ENCODE measurements at places on chromosomes 5 and 9. TPM values are rescaled to one million over a fixed set of nuclear protein-coding genes. Genes with fewer than 3 reads are reported as not detected.

Gene SHLD3
- total RNA-seq: 1.1 TPM

Gene SHB
- 22.9 TPM for total RNA-seq

Gene SLC34A3
- not detected for total RNA-seq

Gene SETX
- 28.8 TPM for total RNA-seq

Gene SCGB3A2
- not detected for total RNA-seq

Gene AJM1
- total RNA-seq: 8.3 TPM

Gene CCDC183
- total RNA-seq: 2.4 TPM

Gene LCN15
- not detected for total RNA-seq

Gene GOLGA1
- total RNA-seq: 20.2 TPM

Gene BTNL3
- total RNA-seq: not detected

- no peak for DNase-seq
Measured at GRCh38 chr5:88613051-88613450, 269.9 kb downstream of the MEF2C start.

DNA sequence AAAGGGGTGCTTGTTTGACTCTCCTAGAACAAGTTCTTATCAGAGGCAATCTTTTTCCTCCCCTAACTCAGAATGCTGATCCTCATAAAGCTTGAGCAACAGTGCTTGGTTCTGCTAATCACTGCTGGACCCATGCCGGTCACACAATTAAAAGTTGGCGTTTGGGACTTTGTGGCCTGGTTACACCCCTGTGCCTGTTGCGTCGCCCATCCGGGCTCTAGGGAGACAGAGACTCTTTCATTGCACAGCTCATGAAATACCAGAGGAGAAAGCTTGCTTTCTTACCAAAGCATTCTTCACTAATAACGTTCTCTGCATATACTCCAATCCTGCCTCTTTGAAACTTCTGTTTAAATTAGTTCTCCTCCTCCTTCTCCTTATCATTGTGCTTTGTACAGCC, 301.1 kb downstream of the NR3C1 start:
- DNase-seq: peak; percentile 28

- no peak for DNase-seq
Measured at GRCh38 chr9:110738982-110739381, 70.4 kb downstream of the MUSK start.

DNA sequence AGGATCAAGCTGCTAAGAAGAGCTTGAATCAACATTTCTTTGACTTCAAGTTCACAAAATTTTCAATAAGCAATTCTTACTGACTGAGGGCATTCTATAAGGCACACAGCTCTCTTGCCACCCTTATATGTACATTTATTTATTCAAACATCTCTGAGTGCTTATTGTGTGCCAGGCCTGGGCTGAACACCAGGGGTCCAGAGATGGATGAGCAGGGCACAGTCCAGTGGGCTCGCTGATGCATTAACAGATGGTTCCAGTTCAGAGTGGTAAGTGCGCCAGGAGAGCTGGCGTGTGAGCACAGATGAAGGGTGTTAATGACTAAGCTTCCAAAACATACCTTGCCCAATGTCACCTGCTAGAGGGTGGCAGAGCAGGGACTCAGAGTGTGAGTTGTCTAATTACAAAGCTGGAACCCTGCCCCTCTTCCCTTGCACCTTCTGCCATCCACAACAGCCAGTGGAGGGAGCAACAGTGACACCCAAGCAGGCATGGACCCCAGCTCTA, 24.6 kb downstream of the ALG2 start:
- no peak for DNase-seq

DNA sequence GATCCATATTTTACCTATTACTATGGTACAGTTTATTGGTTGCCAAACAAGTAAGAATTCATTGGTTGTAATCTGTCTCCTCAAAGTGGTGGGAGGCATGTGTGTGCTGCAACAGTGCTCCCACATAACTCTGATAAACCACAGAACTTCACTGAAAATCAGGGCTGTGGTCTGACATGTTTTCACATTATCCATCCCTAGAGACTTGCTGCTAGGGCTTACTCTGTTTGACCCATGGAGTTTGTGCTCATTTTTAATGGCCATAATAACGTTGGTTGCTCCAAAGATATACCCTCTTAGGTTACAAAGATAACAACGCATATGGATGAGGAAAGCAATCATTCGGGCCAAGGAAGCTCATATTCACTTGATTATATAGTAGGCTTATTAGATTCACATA, 37.0 kb downstream of the HACD4 start:
- DNase-seq: no peak

GRCh38 chr5:162221910-162222309, 154.3 kb downstream of the GABRG2 start:
- no peak for DNase-seq

- DNase-seq: no peak
Measured at GRCh38 chr9:6415266-6415665, 2.3 kb downstream of the UHRF2 start.

GRCh38 chr5:162503796-162504195, 436.2 kb downstream of the GABRG2 start:
- no peak for DNase-seq

GRCh38 chr9:89541798-89542197, 43.9 kb upstream of the SEMA4D start:
- no peak for DNase-seq

DNA sequence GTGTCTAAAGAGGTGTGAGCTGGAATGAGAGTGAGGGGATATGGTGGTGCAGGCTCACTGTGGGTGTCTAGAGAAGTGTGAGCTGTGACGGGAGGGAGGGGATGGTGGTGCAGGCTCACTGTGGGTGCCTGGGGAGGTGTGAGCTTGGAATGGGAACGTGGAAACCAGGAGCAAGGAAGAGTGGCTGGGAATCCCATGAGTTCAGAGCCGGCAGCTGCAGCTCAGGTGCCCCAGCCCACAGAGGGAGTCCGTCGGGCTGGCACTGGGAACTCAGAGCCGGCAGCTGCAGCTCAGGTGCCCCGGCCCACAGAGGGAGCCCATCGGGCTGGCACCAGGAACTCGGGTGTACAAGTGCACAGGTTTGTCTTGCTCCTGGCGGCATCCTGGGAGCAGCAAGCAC, 45.6 kb downstream of the IRX2 start:
- DNase-seq: no peak

DNA sequence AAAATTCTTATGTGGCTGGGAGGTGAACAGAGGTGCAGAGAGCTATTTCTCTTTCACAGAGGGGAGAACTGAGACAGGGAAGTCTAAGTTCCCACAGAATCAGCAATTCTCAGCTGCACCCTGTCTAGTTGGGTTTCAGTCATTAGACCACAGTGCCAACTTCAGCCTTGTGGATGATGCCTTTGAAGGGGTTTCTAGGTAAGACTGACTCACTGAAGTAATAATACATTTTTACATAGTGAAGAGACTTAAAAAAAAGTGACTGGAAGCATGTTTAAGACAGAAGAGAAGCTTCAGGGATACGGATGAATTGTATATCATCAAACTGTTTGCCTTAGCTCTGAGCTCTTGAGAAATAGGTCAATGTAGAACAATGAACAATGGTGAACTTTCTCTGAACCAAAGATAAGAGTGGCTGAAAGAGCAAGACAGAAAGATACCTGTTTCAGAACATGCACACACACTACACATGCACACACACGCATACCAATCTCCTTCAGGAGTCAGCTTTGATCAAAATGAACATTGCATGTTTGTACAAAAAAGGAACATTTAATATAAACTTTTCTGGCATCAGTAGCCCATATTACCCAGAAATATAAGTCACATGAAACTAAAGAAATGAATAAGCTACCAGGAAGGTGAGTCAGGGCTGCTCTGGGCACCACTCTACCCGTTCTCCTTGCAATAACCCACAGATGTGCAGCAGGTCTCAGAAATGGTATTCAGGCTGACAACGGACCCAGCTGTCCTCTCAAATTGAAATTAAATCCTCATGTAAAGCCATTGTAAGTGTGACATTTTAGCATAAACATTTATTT, 12.6 kb upstream of the FYB1 start:
- no peak for DNase-seq

- peak; percentile 50 for DNase-seq
Measured at GRCh38 chr5:172102913-172103626, 85.0 kb downstream of the STK10 start.

- peak; percentile 36 for DNase-seq
Measured at GRCh38 chr5:218457-219291, 554 bp downstream of the SDHA start.

DNA sequence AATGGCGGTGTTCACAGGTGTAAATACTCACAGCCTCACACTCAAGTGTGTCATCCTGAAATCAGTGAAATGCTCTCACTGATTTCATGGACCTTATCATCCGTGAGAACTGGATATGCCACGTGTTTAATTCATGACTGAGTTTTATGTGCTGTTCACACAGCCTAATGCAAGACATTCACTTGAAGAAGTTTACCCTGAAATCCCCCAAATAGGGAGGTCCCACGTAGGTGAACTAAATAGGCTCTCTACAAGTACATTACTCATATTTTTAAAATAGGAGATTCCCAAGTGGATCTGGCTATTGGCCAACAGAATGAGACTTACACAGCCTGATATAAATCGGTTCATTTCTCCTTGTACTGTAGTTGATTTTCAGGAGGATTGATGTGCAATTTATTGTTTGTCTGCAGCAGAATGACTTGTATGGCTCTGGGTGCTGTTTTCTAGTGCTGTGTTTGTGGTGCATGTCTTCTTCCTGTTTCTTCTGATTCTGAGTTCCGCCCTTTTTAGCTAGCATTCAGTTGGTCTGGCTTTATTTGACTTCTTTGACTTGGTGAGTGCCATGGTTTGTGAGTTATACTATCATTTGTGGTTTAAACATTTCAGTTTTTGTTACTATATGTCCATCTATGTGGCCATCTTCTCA, 25.1 kb downstream of the TRIO start:
- DNase-seq: no peak

DNA sequence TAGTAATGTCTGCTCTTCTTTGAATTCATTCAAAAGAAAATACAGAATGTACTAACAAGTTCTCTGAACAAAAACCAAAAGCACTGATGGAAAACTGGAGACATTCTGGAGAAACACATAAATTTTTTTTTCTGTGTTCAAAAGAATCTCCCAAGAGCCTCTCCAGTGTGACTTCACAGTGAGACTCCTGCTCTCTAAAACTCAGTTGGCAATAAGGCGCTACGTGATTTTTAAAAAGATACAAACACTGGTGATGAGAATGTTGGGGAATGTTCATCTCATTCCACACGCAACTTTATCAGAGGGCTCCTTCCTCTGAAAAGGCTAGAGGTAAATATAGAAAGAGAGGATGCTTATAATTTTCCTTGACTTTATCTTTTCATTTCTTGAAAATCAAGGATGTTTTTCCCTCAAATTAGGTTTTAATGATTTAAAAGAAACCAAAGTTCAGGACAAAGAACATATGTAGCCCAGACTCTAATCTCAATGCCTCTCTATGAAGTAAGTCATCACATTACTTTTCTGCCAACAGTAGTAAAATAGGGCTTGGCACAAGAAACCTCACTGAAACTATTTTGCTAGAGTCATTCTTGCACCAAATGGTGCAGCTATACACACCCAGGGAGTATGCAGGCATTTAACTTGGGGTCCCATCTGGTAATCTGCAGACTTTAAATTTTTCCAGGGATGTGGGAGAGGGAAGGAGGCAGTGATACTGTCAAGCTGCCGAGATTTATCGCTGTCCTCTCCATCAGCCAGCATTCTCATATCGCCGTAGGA, 12.9 kb upstream of the AOPEP start:
- DNase-seq: no peak

- no peak for DNase-seq
Measured at GRCh38 chr5:132641841-132642240, 16.1 kb upstream of the IL13 start.

GRCh38 chr9:127931092-127931881, 710 bp upstream of the PIP5KL1 start:
- DNase-seq: no peak

DNA sequence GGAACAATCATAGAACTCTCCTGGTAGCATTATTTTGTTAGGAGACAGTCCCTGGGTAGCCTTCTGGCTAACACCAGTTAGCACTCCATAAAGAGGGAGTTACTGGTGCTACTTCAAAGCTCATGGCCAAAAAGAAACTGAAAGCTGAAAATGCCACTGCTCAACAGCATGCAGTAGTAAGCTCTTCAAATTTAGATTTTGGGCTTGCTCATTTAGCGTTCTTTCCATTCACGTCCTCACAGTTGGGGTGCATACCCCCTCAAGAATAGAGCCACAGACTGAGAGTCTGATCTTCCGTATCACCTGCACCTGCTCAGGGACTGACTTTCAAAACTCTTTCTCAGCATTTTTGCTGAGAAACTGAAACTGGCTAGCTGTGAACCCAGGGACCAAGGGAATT, 24.7 kb downstream of the NTRK2 start:
- DNase-seq: no peak

DNA sequence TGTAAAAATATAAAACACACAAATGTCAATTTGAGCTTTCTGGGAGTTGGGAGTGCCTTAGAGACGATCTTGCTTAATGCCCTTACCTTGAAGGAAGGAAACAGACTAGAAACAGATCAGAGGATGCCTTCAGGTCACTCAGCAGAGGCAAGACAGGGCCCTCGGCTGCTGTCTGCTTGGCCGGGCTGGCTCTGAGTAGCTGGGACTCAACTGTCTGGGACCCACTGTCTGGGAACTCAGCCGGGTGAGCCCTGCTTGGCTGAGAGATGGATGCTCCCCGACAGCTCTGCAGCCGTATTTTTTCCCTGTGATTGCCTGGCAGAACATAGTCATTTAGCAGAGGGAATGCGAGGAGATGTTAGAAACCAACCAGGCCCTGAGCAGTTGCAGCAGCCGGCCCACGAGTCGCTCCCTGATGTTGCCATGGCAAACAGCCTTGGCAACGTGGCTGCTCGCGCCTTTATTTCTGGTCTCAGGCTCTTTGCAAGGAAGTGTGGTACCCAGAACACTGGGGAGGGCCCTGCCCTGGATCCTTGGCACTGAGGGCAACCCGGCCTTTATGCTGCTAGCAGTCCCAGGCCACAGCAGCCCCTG, 10.9 kb downstream of the PPARGC1B start:
- DNase-seq: no peak

GRCh38 chr5:160458806-160459800, 37.4 kb downstream of the PTTG1 start:
- no peak for DNase-seq

- DNase-seq: no peak
Measured at GRCh38 chr9:93869863-93870262, 85.3 kb downstream of the BARX1 start.

DNA sequence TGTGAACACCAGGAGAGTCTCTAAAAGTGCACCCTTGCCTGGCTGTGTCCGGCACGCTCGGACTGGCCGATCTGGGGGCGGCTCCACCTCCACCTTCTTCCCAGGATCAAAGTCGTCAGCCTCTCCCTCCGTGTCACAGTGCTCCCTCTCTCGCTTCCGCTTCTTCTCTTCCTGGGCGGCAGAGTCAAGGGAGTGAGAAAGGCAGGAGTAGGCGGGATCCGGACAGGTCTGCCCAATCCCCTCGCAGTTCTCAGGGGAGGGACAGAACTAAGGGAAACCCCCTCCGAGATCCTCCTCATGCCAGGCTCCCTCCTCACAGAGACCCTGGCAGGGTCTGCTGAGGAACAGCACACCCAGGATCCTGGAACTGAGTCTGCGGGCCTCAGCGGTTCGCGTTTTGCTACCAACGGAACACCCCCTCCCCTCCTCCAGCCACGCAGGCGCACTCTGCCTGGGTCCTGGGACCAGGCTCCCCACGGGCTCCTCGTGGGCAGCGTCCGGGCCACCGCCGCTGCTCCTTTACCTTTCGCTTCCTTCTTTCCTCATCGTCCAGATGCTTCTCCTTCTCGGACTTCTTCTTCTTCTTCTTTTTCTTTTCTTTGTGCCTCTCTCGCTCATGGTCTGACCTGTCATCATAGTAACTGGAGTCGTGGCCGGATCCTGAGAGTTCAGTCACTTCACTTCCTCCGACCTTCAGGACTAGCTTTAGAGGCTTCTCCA, 1.3 kb downstream of the BRD9 start:
- no peak for DNase-seq
